Psoas muscle (tissue), 8 donors: ENCODE measurements at places on chromosomes 5 and 9. TPM values are rescaled to one million over a fixed set of nuclear protein-coding genes. Genes with fewer than 3 reads are reported as not detected.

ZNF608 gene
- 3.3 TPM for polyA plus RNA-seq

- DNase-seq = no peak
Observed at GRCh38 chr5:71632168-71632567, 45.0 kb downstream of the MCCC2 start.

DNA sequence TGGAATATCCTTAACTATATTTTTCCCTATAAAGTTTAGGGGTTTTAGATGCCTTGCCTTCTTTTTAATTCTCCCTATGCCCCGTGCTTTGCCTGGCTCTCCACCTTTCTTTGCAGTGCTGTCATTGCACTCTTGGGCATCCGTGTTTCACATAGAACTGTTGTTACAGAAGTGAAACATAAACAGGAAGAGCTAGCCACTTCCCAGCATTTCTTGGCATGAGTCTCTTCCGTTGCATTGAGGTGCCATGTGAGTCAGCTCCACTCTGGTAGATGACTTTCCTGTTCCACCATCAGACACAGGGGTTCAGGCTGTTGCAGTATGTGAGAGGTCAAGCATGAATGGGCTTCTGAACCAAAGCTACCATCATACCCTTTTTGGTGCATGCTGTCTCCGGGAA, 73.4 kb downstream of the ANGPTL2 start:
- DNase-seq = no peak

C9orf50 gene
- polyA plus RNA-seq = not detected

PLEKHG4B gene
- not detected for polyA plus RNA-seq

ERBIN gene
- 8.3 TPM for polyA plus RNA-seq

PLCXD3 gene
- polyA plus RNA-seq = 0.17 TPM

PSD2 gene
- polyA plus RNA-seq = 0.03 TPM

ASTN2 gene
- 2.2 TPM for polyA plus RNA-seq

DNA sequence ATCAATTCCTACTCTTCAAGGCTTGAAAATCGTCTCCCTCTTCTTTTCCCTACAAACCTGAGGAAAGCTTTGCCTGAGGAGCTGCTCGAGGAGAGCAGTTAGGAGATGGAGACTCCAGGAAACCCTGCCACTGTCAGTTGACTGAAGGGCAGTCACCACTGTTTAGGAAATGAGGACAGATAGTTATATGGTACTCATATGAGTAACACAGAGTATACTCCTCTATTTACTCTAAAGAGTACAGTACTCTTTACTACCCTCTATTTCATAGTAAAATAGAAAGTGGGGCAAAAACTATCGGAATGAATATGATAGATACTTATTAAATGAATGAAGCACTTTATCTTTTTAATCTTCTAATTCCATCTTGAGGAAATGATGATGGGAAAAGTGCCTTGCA, 115.8 kb downstream of the MAPKAP1 start:
- DNase-seq = no peak

DNA sequence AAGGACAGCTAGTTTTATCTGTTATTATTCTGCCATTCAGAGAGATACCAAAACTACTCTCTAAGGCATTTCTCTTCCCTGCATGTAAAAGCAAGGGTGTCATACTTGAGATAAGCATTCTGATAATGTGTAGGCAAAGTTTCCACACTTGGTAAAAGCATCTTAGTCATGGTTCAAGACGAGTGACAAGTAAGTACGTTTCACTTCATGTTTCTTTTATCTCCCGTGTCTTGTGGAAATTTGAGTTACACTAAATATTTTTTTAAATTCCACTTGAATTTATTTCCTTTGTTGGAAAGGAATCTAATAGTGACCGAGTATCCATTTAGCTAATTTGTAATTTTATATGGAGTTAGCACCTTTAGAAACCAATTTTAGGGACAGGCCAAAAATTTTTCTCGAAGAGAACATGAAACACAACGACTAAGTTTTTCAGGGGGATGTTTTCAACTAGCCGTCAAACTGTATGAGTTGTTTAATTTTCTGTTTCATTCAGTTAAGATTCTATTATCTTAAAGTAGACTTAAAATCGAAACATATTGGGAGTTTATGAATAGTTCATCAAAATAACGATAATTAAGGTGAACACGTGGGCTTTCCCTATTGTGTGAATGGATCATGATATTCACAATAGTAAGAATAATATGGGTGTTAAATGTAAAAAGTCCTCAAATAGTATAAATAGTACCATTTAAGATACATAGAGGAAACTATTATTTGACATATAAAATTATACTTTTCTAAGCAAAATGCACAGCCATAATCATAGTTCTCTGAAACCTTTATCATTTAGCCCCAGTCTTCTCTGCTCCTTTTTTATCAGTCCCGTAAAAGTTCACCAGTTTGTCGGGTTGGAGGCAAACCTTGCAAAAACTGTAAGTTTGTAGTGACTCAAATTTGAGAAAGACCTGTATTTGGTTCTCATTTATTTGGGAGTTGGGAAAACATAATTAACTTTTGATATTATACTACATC, 1.6 kb downstream of the RFESD start:
- DNase-seq = no peak

DNA sequence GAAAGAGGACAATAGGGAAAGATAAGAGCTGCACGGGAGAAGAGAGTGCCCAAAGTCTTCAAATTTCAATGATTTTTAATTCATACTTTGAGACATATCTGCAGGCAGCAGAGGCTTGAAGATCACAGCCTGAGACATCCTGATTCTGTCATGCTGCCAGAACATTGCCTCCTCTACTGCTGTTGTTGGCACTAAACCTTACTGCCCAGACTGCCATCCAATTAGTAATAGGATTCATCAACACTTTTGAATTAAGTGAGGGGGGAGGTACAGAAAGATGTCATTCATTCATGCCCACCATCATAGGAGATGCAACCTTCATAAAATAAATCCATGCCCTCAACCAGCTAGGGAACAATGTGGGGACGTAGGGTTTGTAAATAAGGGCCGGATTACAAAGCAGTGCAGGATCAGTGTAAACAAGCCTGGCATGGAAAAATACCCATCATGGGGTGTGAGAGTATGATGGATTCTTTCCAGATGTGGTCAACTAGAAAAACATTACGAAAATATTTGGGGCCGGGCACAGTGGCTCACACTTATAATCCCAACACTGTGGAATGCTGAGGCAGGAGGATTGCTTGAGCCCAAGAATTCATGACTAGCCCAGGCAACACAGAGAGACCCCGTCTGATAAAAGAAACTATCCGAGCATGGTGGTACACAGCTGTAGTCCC, 122.1 kb upstream of the DAPK1 start:
- DNase-seq = no peak
